ENCODE measurements at places on chromosomes 6 and 20.

DNA sequence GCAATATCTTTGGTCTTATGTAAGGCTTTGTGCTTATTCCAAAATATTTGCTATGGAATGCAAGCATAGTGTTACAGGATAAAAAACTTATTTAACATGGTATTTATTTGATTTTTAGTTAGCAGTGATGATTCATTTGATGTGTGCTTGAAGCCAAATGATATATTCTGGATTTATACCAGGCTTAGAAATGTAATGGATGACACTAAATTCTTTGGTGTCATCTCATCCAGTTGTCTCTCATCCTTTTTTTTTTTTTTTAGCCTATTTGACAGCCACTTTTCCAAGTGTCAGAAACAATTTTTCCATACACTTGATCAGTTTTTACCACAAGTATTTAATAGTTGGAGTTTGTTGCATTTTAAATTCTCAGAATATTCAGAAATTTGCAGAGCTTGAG is 515.3 kb downstream of the CDKAL1 start:
- DNase-seq: no peak

- peak; percentile 45 for DNase-seq
Measured at GRCh38 chr6:140956571-140957369, 1176.0 kb upstream of the GJE1 start.

- DNase-seq: peak; percentile 33
Measured at GRCh38 chr20:41050361-41051008, 21.9 kb downstream of the TOP1 start.

- no peak for DNase-seq
Measured at GRCh38 chr6:163837691-163838431, 423.3 kb downstream of the QKI start.

- no peak for DNase-seq
Measured at GRCh38 chr20:39909447-39909846, 779.6 kb downstream of the MAFB start.

GRCh38 chr6:102154176-102154575 is 760.7 kb downstream of the GRIK2 start:
- DNase-seq: no peak

Measured in GM04503 (cell line).